ENCODE measurements at places on chromosomes 5 and 9.
A peak's percentile ranks its signal among the peaks of the same experiment; 100 is the strongest.

GRCh38 chr5:75622564-75622963, 11.3 kb downstream of the ANKDD1B start:
- no peak for DNase-seq

GRCh38 chr9:3012842-3013241, 168.9 kb upstream of the PUM3 start:
- no peak for DNase-seq

DNA sequence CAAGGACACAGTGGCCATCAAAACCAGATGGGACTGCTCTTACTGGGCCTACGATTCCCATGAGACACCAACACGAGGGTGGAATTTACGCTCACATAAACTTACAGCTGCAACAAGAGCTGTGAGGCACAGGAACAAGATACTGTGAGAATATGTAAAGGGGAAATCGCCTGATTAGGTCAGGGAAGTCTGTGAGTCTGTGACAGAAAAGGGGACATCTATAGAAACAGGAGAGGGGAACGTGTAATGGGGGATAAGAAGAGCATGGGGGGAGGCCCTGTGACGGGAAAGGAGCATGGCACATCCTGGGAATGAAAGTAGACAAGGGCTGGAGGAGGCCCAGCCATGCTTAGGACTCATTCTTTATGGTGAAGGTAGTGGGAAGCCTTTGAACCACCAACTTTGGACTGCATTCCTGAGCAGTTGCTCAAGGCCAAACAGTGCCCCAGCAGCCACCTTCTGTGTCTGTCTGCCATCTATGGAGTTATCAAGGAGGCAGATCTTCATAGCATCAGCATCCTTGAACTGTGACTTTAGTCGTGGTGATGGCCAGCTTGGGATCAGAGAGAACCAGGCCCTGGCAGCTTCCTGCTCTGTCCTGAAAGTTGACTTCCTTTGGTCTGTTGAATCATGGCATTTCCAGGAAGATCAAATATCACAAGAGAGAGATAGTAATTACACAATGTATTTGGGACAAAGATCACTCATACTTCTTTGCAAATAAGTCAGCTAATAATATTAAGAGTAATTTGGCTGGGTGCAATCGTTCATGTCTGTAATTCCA, 87.9 kb upstream of the FAM169A start:
- no peak for DNase-seq

GRCh38 chr5:141475625-141476131, at the start of gene PCDHGC3:
PCDHGC3 (plus strand) TSS chr5:141475966; CDS start chr5:141476117, 151 bp downstream.
- peak; percentile 97 for DNase-seq

GRCh38 chr5:139638090-139638735, 9.9 kb upstream of the CXXC5 start:
- DNase-seq = peak; percentile 87

GRCh38 chr5:167305591-167306213, 985.7 kb upstream of the WWC1 start:
- no peak for DNase-seq

DNA sequence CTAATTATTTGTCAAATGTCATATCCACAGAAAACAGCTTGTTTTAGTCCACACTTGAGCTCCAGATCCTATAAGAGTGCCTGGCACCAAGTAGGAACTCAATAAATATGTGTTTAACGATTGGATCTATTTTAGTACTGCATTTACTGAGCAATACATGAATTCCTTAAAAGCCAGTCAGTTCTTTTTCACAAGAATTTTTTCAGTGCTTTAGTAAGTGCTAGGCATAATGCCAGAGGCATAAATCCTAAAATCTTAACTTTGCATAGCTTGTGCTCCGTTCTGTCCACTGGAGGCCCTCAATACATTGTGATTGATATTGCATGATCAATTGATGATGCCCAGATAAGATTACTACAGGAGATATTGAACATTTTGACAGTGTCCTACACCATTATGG, 67.3 kb upstream of the PCSK5 start:
- DNase-seq = no peak

DNA sequence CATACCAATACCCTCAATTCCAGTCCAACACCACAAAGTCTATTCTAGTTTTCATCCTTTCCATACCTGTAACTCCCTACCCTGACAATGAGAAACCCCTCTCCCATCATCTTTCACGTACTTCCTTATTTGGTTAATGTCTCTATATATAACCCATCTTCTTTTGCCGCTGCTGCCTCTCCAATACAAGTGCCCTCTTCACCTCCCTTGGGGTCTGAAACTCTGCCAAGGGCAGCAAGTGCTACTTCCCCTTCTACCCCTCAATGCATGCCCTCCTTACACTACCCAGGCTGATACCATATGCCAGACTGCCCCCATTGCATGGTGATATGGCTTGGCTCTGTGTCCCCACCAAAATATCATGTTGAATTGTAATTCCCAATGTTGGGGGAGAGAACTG, 24.4 kb upstream of the SMIM15 start:
- DNase-seq = no peak

DNA sequence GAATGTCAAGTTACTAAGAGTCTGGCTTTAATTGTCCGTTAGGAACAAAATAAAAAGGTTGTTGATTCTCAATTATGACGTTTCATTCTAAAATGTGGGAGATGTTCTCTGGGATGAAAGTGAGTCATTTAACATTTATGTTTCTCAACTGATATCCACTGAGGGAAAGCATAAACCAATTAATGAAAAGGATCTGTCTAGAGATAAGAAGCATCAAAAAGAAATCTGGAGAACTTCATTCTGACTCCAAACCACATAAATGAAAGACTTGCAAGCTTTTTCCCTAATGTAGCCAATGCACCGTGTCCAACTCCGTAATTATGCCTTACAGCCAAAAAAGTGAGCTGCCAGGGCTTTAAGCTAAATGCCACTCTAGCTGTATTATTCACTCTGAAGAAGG, 654.2 kb downstream of the TLE1 start:
- no peak for DNase-seq

GRCh38 chr5:171615705-171616640, 169.6 kb upstream of the SMIM23 start:
- DNase-seq = no peak

GRCh38 chr5:67910546-67910945, 305.0 kb upstream of the PIK3R1 start:
- no peak for DNase-seq

GRCh38 chr9:94791435-94791834, 64.9 kb downstream of the AOPEP start:
- DNase-seq = no peak

- DNase-seq = no peak
Measured at GRCh38 chr5:175847503-175847902, 23.9 kb upstream of the CPLX2 start.

GRCh38 chr5:173648308-173648866, 31.9 kb upstream of the BOD1 start:
- no peak for DNase-seq

- no peak for DNase-seq
Measured at GRCh38 chr9:91166796-91167366, 194.8 kb downstream of the AUH start.

GRCh38 chr9:8856396-8857067, 1057.0 kb upstream of the DMAC1 start:
- DNase-seq = no peak

DNA sequence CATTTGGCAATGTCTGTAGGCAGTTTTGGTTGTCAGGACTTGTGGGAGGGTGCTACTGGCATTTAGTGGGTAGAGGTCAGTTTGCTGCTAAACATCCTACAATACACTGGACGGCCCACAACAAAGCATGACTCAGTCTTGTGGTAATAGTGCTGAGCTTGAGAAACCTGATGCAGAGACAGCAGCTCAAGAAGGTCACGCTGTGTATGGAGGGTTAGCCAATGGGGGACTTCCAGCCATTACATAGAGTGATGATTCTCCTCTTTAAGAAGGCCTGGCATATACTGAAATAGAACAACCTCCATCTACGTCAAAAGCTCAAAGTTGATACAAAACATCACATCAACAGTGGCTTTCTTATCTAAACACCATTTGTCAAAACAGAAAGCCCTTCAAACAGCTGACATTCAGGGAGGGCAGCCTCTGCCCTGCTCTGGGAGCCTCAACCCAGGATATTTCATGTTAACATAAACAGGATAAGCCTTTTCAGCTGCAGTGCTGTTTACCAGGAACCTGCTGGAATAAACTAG, 143.0 kb downstream of the GPBP1 start:
- DNase-seq = no peak

GRCh38 chr5:119365847-119366539, 10.2 kb downstream of the TNFAIP8 start:
- no peak for DNase-seq

DNA sequence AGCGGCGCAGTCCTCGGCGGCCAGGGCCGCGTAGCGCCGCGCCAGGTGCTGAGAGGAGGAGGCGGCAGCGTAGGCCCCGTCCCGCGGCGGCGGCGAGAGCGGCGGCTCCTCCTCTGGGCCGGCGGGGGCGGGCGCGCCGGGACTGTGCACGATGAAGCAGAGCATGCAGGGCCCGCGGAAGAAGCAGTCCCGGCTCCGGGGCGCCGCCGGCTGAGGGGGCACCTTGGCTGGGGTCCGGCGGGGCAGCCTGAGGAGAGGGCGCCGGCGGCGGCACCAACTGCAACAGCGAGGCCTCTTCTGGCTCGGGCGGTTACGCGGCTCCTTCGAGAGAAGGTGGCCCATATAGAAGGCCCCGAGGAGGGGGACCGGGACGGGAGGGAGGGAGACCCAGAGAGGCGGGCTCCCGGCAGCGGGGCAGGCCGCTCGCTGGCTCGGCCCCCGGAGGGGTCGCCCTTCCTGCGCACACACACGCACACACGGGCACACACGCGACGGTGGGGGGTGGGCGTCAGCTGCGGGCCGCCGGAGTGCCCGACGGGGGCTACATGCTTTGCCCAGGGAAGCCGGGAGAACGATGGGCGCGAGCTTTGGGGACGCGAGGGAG, 446 bp downstream of the FBXL17 start:
- peak; percentile 83 for DNase-seq

GRCh38 chr9:136865041-136865767, 904 bp downstream of the EDF1 start:
- no peak for DNase-seq

- no peak for DNase-seq
Measured at GRCh38 chr5:122404018-122404417, 92.0 kb downstream of the SNCAIP start.

DNA sequence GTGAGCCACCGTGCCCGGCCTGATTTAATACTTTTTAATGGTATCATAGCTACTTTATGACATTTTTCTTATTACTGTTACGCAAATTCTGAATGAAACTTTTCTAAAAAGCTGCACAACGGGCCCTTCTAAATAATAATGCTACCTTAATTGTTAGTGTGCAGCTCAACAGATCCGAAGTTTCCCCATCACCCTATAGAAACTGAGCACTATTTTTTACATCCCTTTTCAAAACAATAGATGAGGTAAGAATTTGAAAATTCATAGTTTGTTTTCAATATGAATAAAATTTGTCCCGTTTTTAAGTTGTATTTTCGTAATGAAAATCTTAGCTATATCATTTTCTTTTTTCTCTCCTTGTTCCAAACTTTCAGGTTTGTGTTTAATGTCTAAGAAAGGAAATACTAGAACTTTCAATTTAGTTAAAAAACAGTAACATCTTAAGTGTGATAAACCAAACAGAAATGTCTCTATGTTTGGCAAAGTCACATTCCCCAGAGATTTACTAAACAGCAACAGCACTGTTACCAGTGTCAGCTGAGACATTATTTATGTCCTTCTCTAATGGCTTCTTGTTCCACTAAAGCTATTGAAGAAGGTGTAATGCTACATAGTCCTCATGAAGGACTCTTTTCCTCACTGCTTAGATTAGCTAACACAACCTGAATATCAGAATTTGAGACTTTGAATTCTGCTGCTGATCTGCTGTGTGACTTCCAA, 22.9 kb downstream of the KIF2A start:
- DNase-seq = no peak

DNA sequence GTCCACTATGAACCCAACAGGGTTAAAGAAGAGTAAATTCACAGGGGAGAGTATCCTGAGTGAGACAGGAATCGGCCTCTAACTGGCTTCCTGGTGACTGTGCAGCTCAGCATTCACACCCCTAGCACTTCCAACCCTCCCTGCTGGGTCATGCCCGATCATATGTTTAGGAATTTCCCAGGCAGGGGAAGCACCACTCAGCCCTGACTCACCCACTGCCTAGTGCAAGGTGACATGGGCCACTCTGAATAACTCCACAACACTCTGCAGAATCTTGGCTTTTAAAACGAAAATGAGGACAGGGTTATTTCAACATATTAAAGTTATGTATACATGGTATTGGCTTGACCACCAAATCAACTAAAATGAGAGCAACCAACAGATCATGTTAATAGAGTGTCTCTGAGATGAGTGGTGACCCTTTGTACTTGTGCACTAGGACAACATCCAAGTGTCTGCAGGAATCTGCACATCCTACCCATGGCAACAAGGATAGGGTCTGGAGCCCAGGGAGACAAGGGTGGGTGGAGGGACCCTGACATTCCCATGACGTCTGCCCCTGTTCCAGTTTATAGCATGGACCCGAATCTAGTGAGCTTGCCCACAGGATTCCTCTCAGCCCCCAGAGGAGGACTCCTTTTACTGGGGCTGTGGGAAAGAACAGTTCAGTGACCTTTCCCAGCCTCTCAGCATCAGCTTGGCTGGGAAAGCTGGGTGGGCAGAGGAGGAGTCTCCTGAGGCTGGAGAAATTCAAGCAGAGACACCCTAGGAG, 485.8 kb downstream of the SEMA5A start:
- DNase-seq = no peak

DNA sequence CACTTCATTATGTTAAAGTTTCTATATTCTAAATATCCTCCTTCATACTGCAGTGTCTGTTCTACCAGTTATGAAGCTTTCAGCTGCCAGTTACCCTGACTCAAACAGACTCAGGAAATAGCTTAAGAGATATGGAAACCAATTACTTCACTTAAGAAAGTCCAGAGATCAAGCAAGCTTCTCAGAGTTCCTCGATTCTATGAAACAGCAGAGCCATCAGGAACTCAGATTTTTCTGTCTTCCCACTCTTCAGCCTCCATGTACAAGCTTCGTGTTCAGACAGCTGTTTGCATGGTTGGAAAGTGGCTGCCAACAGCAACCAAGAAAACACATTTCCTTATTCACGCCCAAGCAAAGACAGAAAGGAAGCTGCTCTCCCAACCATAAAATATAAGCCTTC, 216.1 kb downstream of the ACTL7B start:
- no peak for DNase-seq

- no peak for DNase-seq
Measured at GRCh38 chr5:167281925-167282324, 1009.5 kb upstream of the WWC1 start.

DNA sequence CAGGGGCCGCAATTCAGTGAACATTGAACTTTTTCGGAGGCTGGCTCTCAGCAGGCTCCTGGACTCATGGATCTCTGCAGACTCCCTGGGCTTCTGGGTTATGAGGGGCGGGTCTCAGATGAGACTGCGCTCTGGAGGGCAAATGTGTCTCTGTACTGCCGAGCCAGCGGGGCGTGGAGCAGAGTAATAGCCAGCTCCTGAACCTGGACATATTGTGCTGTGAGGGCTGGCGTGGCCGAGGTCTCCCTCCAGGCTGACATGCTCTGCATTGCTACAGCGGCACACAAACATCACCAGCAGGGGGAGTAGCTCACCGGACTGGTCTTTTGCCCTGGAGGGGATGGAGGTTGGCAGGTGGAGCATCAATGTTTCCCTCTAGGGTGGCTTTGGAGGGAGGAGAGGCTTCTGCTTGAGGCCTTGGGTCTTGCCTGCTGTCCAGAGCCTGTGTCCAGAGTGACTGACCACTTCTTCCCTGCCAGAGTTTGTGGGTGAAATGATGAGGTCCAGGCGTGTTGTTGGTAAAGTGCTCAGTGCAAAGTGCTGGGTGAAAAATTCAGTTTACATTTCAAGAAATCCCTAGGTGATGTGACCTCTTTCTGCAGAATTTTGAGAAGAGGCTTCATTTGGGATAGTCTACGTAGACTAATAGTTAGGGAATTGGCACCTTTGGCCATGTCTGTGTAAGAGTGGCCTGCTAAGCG, 10.9 kb upstream of the GADD45G start:
- DNase-seq = peak; percentile 33

- no peak for DNase-seq
Measured at GRCh38 chr5:169628892-169629291, 8.2 kb upstream of the DOCK2 start.

Measured in right cardiac atrium (tissue), 5 donors.